ENCODE measurements at places on chromosomes 4 and X. TPM values are rescaled to one million over a fixed set of nuclear protein-coding genes. Genes with fewer than 3 reads are reported as not detected.
A peak's percentile ranks its signal among the peaks of the same experiment; 100 is the strongest.

Gene MBNL3
- polyA plus RNA-seq = not detected

Gene S100P
- polyA plus RNA-seq = 20.9 TPM

Gene CPZ
- polyA plus RNA-seq = 0.21 TPM

Gene CSAG2
- not detected for polyA plus RNA-seq

Gene PAGE2
- polyA plus RNA-seq = not detected

Gene SPRY1
- 0.31 TPM for polyA plus RNA-seq

DNA sequence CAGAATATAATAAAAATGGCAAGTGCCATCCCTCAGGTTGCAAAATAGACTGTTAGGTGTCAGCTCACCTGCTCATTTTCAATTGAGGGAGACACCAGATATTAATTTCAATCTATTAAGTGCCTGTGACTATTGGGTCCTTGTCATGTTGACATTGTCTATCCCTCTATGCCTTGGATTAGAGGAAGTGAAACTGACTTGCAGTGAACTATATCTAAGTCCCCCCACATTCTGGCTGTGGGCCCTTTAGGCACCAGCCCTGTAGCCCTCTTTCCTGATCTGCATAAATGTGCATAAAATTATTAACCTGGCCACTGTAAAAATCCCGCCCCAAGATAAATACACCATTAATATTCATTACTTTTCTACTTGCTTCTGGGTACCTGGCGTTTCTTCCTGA lies 293.0 kb upstream of the CLNK start:
- no peak for DNase-seq

DNA sequence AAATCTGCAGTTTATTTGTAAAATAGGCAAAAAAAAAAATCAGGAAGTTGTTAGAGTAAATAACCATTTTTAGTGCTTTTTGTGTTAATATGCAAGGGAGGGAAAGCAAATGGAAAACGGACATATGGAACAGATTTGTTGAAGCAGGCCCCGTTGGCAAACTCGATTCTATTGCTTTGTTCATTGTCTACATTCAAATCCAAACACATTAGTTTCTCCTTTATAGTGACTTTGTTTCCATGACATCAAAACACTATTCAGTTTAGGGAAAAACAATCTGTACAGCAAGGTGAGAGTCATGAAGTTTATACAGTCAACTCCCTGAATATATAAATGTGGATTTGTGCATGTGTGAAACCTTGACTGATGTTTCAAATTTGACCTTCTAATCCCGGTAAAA lies 142.2 kb downstream of the FAM47A start:
- DNase-seq = no peak

DNA sequence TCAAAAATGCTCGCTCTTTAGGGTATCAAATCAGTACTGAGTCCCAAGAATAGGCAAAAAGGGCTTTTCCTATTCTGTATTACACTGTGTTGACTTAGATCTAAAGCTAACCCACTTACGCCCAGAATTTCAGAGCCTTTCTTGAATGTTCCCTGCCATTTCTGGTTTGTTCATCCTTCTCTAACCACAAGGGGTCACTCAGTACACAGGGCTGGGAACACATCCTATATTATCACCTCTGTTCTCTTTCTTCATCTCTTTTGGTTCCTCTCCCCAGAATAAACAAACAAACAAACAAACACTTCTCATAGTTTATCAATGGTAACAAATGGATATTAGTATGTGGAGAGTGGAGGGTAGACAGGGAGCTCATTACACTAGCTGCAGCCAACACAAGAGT lies 25.5 kb upstream of the MORC4 start:
- DNase-seq = peak; percentile 38

- DNase-seq = no peak
Measured at GRCh38 chrX:40539214-40540142, 41.3 kb upstream of the ATP6AP2 start.

DNA sequence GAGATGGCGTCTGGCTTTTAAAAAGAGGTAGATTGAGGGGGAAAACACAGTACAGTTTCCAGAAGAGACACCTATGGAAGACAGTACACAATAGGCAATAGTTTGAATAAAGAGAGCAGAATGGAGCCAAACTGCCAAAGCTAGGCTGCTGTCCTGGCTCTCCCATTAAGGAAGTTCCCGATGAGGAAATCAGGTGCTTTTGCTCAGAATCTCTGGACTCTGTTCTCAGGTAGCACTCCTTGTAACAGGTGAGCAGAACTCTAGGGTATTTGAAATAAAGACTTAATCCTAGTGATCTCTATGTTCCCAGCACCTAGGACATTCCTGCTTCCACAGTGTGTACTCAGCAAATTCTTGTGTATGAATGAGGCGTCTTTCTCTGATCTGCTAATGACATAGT lies 1.6 kb downstream of the EGF start:
- no peak for DNase-seq

DNA sequence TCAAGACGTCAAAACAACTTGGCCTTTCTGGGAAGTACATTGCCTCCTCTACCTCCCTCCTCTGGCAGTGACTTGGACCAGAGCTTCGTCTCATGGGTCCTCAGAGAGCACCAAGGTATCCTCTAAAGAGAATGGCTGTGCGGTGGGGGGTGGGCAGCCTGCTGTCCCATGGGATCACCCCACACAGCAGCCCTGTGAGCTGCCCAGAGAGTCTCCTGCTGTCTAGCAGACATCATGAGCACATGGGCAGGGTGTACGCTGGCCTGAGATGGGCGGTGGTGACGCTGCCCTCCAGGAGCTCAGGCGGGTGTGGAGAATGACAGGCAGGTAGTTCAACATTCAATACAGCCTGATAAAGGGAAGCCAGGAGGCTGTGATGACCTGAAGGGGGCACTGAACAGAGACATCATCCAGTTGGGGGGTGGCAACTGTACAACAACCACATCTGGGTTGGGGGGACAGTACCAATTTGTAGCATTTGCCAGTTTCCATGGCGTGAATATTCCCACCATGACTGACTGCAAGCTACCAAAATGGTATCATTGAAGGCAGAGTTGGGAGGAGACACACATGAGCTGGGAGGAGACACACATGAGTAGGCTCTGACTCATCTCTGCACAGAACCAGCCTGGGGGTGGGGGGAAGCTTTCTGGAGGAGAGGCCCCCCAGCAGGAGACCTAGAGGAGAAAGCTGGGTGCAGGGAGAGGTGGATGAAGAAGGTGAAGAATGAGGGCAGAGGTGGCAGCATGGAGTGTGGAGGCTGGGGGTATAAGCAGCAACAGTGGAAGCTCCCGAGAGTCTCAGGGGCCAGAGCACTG lies 35.9 kb downstream of the C4orf50 start:
- DNase-seq = no peak

- no peak for DNase-seq
Measured at GRCh38 chr4:1449833-1450741, 43.8 kb upstream of the NKX1-1 start.

- DNase-seq = peak; percentile 7
Measured at GRCh38 chr4:165765053-165765452, 108.0 kb upstream of the TLL1 start.

DNA sequence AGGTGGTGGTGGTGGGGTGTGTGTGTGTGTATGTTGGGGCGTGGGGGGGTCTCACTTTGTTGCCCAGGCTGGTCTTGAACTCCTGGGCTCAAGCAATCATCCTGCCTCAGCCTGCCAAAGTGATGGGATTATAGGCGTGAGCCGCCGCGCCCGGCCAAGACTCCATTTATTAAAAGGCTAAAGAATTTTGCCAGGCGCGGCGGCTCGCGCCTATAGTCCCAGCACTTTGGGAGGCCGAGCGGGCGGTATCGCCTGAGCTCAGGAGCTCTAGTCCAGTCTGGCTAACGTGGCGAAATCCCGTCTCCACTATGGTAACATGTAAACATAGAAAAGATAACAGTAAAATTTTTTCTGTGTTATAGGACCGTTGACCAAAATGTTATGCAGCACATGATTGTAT lies 3.7 kb upstream of the UBA1 start:
- no peak for DNase-seq

DNA sequence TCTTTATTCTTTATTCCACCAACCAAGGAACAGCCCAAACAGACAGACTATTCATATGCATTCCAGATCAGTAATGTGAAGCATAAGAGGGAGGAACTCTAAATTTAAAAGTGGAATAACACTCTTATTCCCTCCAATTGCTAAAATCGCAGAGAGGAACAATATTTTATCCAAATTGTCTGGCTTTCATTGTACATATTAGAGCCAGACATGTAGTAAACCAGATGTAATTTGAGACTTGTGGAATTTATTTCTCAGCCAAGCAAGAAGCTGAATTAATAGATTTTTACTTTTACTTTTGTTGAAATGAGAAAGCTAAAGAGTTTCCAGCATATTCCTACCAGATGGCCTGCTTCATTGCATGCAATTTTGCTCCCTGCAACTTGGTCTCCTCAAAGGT lies 674.6 kb upstream of the SLIT2 start:
- no peak for DNase-seq
